T-helper 9 cell (primary cell): ENCODE measurements at places on chromosomes 16 and 17.
A peak's percentile ranks its signal among the peaks of the same experiment; 100 is the strongest.

DNA sequence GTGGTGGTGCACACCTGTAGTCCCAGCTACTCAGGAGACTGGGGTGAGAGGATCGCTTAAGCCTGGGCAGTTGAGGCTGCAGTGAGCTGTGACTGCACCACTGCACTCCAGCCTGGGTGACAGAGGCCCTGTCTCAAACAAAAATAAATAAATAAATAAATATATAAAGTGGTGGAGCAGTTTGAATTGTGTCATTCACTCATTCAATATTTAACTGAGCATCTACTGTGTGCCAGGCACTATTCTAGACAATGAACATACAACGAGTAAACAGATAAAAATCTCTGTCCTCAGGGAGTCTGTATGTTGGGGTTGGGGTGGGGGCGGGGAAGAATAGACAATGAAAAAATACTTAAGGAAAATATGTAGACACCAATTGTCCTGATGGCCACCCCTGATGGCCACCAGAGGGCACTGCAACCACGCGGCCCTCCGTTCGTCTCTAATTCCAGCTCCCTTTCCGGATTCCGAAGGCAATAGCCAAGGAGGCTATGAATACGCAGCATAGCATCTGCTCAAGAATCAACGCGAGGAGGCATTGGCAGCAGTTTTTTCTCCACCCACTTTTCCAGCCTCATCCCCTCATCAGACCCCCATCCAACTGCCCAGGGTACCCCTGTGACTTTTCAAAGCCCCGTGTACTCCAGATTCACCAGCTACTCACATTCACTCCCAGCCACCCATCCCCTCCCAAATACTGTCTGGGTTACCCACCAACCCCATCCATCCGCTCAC lies 21.4 kb downstream of the QPRT start:
- DNase-seq = peak; percentile 67

DNA sequence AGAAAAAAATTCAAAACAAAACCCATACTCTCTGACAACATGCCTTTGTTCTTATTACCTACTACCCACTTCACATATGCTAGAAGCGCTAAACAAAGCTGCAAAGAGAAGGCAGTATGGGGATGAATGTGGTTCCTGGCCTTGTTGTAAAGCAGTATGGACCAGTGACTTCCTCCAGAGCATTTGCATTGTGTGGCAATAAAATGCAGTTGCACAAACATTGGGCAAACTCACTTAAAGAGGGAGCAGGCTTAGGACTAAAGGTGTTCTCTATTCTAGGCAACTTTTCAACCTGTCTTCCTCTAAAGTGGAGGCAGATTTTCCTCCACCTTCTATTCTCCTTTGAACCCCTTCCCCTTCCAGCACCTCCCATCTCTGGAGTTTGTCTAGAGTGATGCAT lies 17.1 kb downstream of the TMIGD1 start:
- no peak for DNase-seq

GRCh38 chr17:5553479-5553878 lies 30.8 kb downstream of the NLRP1 start:
- DNase-seq = no peak

- DNase-seq = no peak
Observed at GRCh38 chr16:29816694-29817441, 916 bp downstream of the PAGR1 start.

GRCh38 chr17:14156689-14157088 lies 80.0 kb downstream of the CDRT15 start:
- DNase-seq = no peak

DNA sequence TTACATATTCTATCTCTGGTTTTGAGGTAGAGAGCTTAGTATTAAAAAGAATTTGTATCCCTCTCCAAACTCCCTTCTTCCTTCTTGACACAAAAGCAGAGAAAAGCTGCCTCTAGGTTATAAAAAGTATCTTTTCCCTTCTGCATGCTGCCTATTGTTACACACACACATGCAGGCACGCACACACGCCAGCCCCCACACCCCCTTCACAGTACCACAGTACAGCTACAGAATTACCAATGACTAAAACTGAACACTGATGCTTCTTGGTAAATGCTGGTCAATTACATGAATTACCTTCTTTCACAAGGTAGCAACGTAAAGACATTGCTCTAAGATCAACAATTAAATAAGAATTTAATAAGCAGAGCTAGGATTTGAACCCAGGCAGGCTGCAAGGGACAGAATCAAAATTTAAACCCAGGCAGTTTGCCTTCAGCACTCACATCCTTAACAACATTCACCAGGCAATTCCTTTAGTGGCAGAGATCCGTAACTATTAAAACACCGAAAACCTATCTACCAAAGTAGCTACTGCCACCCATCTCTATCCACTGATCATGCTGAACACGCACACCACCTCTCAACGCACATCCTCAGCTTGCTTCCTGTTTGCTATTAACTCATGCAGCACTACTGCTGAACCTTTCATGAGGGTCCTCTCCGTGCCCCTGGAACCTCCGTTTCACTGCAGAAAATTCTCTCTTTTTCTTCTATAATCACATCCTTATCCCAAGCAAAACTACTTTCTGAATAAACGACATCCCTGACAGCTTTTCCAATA lies 37.8 kb downstream of the YWHAE start:
- no peak for DNase-seq

DNA sequence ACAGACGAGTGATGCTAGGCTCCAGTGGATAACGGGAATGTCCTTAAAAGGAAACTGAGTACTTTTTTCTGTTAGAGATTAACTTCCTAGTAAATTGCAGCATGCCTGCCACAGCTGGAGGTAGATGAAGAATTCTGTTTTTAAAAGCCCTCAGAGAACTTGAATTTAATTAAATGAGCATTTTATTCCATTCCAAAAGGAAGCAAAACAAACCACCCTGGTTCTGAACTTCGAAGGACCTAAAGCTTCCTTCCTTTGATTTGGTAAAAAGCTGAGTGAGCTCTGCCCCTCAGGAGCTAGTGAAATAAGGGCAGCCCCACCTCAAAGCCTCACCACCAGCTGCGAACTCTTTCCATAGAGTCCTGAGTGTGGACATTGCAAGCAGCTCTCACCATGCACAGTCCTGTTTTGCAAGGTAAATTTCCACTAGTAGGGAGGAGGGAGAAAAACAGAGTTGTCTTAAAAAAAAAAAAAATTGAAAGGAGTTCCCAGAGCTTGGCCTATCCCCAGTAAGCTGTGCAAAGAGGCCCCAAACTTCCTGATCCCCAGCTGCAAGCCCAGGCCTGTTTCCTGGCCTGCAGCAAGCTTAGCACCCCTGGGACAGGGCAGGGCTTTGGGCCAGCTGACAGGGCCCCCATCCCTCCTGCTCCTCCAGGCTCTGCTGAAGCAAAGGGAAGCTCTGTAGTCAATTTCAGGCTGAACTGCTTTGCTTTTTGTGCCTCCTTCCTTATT lies 11.2 kb downstream of the CHD9NB start:
- no peak for DNase-seq

GRCh38 chr17:44002141-44002848 lies 2.1 kb upstream of the NAGS start:
- DNase-seq = no peak

GRCh38 chr17:75652934-75653549 lies 13.9 kb downstream of the RECQL5 start:
- DNase-seq = no peak

GRCh38 chr16:66416136-66416535 lies 11.0 kb upstream of the BEAN1 start:
- no peak for DNase-seq

DNA sequence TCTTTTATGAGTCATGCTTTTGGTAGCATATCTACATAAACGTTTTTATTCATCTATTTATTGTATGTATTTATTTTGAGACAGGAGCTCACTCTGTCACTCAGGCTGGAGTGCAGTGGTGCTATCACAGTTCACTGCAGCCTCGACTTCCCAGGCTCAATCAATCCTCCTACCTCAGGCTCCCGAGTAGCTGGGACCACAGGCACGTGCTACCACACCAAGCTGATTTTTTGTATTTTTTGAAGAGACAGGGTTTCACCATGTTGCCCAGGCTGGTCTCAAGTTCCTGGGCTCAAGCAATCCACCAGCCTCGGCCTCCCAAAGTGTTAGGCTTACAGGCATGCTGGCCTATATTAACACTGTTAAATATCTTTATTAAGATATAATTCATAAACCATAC lies 20.4 kb upstream of the IL4R start:
- DNase-seq = no peak

- DNase-seq = no peak
Observed at GRCh38 chr16:3645504-3646347, 8.8 kb upstream of the DNASE1 start.

- DNase-seq = no peak
Observed at GRCh38 chr16:88405216-88406060, 22.7 kb downstream of the ZNF469 start.

DNA sequence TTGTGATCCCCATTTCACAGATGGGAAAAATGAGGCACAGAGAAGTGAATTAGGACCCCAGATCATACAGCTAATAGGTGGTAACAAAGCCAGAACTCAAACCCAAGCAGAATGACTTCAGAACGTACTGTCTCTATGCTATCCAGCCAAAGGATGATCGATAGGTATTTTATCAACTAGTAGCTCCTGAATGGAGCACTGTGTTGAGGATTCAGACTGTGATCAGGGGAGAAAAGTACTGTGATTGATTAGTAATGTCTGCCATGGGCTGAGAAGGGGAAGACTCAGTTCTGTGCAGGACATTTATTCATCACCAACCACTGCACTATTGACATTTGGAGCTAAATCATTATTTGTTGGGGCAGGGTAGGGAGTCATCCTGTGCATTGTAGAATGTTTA lies 38.7 kb downstream of the CACNG4 start:
- DNase-seq = no peak

GRCh38 chr17:46822388-46822921 lies 4.0 kb upstream of the WNT3 start:
- DNase-seq = no peak

DNA sequence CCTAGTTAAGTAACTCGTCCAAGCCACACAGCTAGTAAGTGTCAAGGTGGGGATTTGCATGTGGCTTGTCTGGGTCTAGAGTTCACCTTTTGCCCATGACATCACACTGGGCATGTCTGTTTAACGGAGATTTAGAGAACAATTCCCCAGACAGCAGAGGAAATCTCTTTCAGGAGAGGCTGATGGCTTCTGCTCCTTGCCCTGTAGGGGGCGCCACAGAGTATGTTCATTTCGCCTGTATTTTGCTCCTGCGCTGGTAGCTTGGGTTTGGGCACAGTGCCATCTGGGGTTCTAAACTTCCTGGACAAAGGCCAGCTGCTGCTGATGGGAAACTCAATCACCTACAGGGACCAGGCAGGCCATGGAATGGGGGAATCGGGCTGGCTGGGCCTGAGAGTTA lies 20.4 kb downstream of the OTOA start:
- peak; percentile 24 for DNase-seq

GRCh38 chr17:40309031-40309948 lies at the start of gene RARA:
RARA (plus strand) TSS chr17:40309180; CDS start chr17:40331219, 22,039 bp downstream.
- DNase-seq = no peak

DNA sequence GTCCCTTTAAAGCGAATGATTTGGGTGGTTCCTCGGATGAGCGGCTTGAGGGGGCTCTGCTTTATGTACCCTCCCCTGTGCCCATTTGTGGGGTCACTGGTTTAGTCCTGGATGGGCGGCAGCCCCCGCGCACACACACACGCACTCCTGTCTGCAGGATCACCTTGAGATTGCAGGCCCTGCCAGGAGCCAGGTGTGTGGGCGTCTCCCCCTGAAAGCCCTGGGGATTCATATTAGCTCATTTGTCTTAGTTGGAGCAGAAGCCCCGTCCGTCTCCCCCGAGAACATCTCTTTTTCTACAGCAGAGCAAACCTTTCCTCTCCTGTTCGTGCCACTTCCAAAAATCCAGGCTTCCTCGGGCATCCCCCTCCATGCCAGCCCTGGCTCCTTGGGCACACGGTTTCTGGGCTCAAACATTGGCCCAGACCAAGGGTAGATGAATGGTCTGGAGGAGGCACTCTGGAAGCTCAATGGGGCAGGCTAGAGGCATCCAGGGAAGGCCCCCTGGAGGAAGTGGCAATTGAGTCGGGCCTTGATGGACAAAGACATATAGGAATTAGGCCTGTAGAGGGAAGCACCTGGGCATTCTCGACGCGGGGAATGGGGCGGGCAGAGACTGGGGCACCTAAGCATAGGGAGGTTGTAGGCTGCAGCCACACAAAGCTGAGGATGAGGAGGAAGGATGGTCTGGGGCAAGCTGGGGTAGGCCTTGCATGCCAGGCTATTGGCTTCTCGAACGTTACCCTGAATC lies 218.5 kb upstream of the GSE1 start:
- DNase-seq = no peak

GRCh38 chr16:27084307-27085028 lies 17.7 kb downstream of the C16orf82 start:
- DNase-seq = no peak

GRCh38 chr16:26111900-26112299 lies 420.1 kb downstream of the HS3ST4 start:
- no peak for DNase-seq

- DNase-seq = no peak
Observed at GRCh38 chr17:31269578-31269983, 27.5 kb downstream of the OMG start.

DNA sequence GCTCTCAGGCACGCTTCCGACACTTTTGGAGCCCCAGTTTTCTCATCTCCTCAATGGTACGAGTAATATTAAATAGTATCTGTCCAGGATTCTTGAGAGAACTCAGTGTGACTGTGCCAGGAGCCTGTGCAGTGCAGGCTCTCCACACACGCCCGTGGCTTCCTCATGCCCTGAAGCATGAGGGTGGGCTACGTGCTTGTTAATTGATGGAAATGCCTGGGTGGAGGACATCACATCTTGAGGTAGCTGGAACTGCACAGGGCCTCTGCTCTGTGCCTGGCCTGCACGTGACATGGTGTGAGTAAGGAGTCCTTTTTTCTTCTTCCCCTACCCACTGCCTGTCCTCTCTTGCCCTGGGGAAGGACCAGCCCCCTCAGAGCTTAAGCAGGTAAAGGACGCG lies 43.1 kb upstream of the LHX1 start:
- no peak for DNase-seq

DNA sequence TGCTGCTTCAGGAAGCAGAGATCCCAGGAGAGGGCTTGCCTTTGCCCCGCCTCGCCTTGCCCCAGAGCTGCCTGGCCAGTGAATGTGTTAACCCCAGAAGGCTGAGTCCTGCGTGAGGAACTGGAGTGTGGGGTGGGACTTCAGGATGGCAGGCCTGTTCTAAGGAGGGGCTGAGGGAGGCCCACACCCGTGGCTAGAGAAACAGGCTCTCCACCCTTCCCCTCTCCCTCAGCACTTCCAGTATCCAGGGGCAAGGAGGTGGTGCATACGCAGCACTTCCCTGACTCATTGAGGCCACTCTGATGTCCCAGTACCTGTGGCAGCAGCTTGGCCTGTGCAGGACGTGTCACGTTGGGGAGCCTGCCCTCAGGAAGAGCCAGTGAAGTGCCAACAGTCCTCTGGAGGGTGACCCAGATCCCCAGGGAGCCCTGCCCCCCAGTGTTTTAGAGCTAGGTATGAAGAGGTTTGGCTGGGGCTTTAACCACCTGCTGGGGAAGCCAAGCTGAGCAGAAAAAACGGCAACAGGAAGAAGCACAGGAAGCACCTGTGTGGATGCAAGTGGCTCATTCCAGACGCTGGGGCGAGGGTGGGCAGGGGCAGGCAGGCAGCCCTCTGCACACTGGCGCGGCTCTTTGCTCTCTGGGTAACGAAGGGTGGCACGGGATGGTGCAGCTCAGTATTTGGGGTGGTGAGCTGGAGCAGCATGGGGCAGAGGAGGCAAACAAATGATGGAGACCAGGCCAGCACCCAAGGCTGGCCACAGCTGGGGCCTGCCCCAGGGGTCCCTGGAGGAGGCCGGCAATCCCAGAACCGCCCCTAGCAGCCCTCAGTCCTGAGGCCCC lies 14.7 kb upstream of the CTCF start:
- peak; percentile 37 for DNase-seq
